ENCODE measurements at places on chromosomes 13 and 19. TPM values are rescaled to one million over a fixed set of nuclear protein-coding genes. Genes with fewer than 3 reads are reported as not detected.

Gene SIRT2
- total RNA-seq: 92.1 TPM

DNA sequence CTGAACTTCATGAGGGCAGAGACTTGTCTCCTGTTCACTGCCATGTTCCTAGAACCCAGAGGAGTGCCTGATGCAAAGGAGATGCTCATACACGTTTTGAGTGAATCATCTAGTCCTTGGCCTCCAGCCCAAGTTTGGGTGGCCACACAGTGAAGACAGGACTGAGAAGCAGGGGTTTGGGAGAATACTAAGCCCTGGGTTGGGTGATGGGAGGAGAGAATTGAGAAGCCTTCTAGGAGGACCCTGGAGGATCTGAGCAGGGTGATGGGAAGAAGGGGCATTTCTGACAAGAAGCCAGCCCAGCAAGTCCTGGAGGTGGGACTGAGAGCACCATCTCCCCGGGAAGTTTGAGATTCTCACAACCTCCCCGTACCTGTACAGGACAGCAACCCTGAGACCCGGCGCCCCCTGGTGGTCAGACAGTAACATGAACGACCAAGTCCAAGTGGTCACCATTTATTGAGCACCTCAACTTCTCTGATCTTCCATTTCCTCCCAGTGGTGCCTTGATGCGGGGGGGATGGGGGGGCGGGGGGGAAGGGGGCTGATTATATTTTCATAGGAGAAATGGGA is 11.0 kb downstream of the CTU1 start:
- DNase-seq: peak; percentile 72

- DNase-seq: no peak
Observed at GRCh38 chr19:48511800-48512503, at the start of gene LMTK3. Gene LMTK3, minus strand, starts transcription at chr19:48511835. Its CDS starts 259 bp downstream, at chr19:48511576.

Gene FOSB
- total RNA-seq: 5.5 TPM

DNA sequence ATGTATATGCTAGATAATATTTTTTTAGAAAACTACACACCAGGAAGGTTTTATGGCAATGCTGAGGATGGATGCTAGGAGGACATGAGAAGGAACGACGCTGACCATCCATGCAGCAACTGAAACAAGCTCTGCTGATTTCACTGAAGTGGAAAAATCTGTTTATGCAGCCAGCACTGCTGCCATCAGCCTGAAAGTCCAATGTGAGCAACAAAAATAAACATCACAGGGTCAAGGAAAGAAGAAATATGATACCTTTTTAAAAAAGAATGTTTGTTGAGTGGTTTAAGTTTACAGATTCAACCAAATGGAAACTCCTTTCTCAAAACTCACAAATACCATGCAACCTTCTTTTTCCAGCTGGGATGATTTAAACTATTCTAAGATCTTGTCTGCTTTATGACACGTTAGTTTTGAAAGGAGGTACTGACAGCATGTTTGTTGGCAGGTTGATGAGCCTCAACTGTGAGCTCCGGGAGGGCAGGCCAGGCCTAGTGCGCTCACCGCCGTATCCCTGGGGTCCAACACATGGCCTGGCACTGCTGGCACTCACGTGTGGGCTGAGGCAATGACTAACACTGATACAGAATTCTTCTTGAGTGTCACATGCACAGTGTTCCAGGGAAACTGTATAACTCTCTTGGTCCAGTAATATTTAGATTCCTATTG is 46.8 kb downstream of the LATS2 start:
- DNase-seq: peak; percentile 69

GRCh38 chr19:19550485-19550929 is 12.4 kb downstream of the CILP2 start:
- no peak for DNase-seq

Gene WASF3
- total RNA-seq: 16.1 TPM

Measured in left cardiac atrium (tissue), 4 donors.